Amniotic stem cell (primary cell): ENCODE measurements at places on chromosomes 5 and 9.

- no peak for DNase-seq
Observed at GRCh38 chr5:172499287-172499686, 45.0 kb upstream of the SH3PXD2B start.

- DNase-seq: no peak
Observed at GRCh38 chr9:88660611-88661010, 125.6 kb downstream of the NXNL2 start.

DNA sequence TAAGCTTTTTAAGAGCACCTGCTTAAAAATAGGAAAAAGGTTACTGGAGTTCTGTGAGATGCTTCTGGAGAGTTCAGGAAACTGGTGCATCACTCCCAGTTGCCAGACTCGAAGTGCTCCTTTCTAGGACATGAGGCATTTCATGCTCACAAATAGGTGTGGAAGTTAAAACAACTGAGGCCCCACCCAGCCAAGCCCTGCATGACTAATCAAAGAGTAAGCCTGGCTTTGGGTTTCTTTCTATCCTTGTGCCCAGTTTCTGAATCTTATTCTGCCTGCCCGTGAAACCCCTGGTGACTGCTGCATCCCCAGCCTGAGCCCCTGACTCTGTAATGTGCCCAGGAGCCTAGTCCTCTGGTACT, 7.7 kb downstream of the SPINK9 start:
- no peak for DNase-seq

DNA sequence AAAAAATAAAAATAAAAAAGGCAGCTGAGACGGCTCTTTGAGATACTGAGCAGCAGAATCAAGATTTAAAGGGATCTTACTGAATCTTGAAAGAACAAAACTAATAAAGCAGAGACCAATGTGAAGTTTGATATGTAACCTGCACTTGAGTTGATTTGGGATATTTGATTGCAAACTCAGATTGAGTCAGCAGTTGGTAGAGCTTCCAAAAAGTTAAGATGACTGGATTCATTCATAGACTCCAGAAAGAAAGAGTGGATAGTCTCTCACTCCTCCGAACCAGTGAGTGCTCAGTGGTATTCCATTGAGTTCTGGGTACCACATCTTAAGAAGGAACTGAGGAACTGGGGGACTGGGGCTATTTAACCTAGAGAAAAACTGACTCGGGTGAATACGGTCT, 52.7 kb upstream of the TESK1 start:
- DNase-seq: no peak

DNA sequence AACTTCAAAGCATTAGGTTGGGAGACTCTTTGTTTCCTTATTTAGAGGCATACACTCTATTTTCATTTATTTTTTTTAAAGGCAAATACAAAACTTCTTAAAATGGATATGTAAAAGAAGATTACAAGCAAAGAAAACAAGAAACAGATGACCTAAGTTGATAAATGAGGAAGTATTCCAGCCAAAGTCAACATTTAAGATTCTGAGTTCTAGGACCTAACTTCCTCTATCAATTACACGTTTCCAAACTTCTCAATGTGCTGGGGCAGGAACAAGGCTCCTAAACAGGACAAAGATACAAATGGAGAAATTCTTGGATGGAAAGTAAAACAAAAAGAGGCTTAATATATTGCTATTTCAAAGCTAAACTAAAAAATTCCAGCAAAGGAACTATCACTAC, 89.5 kb downstream of the TLE1 start:
- no peak for DNase-seq

DNA sequence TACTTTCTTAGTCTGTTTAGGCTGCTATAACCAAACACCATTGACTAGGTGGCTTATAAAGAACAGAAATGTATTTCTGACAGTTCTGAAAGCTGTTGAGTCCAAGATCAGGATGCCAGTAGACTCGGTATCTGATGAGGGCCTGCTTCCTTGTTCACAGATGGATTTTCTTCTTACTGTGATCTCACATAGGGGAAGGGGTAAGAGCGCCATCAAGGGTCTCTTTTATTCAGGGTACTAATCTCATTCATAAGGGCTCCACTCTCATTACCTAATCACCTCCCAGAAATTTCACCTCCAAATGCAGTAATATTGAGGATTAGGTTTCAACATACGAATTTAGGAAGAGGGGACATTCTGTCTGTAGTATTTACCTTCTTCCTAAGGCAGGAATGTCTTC, 384.0 kb upstream of the DMAC1 start:
- no peak for DNase-seq

DNA sequence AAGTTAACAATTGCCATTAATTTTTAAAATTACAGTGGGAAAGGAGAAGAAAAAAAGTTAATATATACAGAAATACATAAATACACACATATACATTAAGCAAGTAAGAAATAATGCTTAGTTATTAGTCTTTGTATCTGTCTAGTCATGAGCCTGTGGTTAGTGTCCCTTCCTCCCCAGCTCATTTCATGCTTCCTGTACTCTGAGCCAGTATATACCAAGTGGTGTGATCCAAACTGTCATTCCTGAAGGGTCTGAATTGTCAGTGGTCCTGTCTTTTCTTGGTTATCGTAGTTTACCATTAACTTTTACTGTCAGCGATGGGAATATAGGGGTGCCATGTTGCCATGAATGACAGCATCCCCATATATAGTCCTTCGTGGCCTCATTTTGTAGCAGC, 24.2 kb upstream of the STOM start:
- no peak for DNase-seq

- DNase-seq: no peak
Observed at GRCh38 chr9:113660196-113660595, 196.7 kb downstream of the RGS3 start.

DNA sequence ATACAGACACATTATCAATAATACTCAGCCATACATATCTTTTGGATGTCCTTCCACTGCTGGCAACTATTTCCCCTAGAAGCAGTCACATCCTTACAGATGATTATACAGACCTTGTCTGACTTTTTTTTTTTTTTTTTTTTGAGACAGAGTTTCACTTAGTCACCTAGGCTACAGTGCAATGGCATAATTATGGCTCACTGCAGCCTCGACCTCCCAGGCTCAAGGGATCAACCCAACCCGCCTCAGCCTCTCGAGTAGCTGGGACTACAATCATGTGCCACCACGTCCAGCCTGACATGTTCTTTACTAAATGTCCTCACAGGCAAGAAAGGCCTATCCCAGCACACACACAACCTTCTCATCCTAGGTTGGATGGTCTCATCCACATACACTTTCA, 24.0 kb downstream of the NR6A1 start:
- DNase-seq: no peak

DNA sequence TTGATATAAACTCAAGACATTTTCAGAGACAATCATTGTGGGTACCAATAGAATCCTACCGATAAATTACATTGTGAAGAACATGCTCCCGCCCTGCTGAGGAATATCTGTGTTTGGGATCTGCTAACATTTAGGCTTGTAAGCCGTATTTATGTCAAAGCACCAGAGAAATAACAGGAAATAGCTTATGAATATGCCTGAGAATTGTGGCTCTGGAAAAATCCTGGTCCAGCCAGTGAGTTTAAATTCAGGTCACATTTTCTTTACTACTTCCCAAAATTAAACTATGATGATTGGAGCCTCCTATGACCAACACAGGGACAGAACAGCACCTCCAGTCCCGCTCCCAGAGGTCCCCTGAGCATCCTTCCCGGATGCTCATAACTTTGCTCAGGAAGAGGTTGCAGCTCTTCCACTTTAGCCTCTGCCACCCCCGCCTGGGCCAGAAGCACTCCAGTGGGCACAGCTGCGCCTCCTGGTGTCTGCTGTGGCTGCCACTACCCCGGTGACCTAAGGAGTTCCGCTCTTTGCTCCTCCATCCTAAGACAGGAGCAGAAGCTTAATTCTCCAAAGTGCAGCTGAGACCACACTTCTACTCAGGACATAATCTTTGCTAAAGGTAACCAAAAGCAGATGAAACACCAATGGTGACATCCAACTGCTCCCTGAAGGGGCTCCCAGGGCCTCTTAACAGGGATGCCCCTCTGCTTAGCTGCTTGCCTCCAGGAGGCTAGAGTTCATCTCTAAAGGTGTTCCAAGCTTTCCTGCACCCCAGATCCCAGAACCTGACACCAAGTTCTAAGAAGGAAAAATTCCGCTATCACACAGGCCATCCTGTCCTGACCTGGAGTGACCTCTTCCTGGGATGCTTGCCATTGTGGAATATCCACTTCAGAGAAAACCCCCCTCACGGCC, 58.8 kb downstream of the SLC1A1 start:
- DNase-seq: no peak

DNA sequence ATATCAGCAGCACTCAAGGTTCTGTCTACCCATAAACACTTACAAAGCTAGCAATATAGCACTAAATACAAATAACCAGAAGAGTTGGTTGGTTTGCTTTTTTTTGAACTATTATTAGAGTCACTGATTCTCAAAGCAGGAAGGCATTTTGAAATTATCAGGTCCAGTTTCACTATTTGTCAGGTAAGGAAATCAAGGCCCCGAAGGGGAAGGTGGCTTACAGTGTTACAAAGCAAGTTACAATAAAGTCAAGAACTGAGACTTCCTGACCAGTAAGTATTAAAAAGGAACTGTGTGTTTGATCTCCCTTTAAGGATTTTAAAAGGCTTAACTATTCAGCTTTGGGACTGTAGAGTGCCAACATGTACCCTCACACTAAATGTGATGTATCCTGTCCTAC, 10.8 kb downstream of the C5orf15 start:
- DNase-seq: no peak

DNA sequence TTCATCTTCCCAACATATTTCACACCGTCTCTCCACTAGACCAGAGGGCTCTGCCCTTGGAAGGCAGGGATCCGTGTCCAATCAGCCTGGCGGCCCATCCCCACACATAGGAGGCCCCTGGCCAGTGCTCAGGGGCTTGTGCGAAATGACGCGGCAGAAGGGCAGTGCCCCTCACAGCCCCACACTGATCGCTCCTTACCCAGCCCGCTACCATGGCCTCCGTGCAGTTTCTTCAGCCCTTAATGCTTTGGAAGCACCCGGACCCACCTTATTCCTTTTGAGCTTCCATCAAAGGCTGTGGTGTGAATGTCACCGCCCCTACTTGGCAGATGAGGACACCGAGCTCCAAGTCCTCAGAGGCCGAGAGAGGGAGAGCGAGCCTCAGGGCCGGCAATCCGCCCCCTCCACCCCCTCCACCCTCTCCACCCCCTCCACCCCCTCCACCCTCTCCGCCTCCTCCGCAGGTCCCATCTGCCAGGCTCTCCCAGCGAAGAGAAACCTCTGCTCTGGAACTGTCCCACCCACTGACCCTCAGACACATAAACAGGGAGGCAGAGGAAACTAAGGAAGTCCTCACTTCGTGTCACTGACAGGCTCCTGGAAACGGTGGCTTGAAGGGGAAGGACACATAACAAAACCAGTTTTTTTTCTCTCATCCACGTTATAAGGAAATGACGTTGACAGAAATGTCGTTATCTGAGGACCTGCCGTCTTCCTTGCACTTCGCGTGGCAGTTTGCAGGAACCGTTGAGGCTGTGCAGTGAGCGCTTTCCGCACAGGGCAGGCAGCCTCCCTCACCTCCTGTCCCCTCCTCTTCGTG, 13.9 kb downstream of the QSOX2 start:
- DNase-seq: no peak

- DNase-seq: no peak
Observed at GRCh38 chr9:87359264-87359663, 138.4 kb upstream of the DAPK1 start.

DNA sequence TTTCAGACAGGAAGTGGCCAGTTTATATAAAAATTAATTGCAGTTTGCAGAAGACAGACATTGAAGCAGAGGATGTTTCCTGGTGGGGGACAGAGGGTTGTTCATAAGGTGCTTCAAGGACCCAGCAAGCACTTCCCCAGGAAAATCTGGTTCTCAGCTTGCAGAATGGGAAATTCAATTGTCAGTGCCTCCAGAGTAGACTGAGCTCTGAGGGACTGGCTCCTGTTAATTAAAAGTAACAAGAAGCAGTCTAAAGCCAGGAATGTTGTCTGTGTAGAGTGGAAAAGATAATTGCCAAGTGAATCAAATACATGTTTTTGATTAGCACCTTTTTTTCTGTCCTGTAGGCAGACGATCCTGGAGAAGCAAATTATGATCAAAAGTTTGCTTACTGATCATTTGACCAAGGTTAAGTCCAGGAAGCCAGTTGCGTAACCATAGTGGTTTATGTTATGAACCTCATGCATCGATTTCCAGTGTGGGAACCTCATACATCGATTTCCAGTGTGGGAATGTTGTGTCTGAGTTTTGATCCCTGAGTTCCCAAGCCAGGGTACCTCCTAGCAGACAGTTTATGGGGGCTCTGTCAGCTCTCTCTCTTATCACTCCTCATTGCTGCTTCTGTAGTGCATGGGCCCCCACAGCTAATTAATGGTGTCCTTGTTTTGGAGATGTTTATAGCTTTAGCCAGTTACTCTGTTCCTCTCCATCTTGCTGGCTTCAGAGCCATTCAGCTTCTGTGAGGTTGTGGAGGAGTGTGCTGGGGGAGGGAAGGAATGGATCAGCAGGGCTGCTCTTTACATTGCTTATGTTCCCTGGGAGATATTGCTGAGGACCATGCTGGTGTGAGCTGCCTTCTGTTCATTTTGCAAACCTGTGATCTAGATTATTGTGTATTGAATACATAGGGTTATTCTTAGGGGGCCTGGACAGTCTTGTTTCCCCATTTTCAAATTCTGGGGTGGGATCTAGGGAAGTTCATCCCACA, 17.1 kb downstream of the MSANTD3 start:
- DNase-seq: no peak

DNA sequence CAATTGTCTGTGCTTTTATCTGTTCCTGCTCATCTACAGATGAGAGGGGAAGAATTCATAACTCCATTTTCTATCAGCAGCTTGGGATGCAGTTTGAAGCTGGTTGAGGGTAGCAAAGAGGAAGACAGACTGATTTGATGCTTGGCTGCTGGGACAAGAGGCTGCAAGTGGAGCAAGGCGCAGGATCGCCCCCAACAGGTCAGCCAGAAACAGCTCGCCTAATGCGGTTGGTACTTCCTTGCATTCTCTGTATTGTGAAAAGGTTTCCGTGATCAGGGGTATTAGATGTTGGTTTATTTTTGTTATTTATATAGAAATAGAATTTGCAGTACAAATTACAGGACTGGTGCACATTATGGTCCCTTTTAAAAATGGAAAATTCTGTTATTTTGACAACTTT, 40.6 kb downstream of the ZNF883 start:
- DNase-seq: no peak

DNA sequence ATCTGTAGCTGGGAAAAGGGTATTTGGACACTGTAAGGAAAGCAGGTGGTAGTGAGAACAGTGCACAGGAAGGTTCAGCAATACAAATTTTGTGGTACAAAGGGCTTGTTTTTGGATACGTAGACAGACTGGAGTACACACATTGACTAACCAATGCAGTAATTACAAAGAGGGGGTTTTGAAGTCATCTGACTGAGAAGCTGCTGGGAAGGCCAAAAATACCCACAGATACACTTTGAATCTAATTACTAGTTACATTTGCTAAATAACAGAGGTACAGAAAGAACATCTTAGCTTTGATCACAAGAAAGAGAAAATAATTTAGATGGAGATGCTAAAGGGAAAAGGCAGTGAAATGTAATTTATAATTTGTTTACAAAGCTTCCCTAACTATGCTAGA, 45.9 kb downstream of the PKD2L2 start:
- DNase-seq: no peak

DNA sequence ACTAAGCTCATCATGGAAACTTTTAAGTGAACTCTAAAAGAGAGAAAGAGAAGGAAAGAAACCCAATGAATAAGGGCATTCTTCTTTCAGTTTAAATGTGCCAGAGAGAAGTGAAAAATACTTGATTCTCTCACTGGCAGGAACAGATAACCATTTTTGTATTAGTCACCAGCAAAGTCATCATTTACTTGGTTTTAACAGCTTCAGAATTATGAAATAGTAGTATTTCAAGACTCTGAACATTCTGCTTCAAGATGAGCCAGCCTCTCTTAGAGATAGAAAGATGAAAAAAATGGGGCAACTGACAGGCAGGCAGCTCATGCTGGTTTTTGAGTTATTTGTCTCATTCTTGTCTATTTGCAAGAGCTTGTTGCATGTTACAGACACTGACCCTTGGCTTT, 103.5 kb downstream of the GCNT1 start:
- DNase-seq: no peak
